Endothelial cell of umbilical vein (primary cell): ENCODE measurements at places on chromosomes 3 and 15. TPM values are rescaled to one million over a fixed set of nuclear protein-coding genes. Genes with fewer than 3 reads are reported as not detected.

DNA sequence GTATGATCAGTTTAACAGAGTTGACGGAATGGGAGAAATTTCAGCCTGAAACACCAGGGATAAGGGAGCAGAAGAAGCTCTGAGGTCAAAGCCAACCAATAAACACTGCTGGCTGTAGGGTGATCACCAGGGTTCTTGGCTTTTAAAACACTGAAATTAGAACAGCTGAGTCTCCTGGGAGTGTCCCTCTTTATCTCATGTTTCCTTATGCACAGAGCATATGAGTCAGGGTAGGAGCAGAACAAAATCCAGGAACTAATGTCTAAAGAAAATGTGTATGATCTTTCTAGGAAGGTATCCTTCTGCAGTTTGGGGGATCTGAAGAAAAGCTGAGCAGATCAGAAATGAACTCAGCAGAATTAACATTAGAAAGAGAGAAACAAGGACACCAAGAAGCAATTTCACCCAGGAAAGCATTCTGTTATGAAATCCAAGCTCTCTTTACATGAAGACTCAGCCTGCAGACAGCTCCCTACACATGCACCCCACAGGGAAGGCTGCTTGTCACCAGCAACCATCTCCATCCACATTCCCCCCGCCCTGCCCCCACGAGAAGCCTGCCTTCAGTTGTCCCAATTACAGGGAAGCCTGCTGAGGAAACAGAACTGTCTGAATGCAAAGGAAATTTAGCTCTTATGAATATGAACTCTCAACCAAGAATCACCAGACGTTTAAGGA, 469.7 kb downstream of the PDCD6IP start:
- DNase-seq, result no peak
- H3K4me3 ChIP-seq, result no peak overlapping the region
- no peaks in the 10 kb centered on the region for H3K27me3 ChIP-seq
- no peak overlapping the region for H3K27ac ChIP-seq
- no peaks in the 10 kb centered on the region for H3K4me1 ChIP-seq
- no peaks in the 10 kb centered on the region for H3K36me3 ChIP-seq

DNA sequence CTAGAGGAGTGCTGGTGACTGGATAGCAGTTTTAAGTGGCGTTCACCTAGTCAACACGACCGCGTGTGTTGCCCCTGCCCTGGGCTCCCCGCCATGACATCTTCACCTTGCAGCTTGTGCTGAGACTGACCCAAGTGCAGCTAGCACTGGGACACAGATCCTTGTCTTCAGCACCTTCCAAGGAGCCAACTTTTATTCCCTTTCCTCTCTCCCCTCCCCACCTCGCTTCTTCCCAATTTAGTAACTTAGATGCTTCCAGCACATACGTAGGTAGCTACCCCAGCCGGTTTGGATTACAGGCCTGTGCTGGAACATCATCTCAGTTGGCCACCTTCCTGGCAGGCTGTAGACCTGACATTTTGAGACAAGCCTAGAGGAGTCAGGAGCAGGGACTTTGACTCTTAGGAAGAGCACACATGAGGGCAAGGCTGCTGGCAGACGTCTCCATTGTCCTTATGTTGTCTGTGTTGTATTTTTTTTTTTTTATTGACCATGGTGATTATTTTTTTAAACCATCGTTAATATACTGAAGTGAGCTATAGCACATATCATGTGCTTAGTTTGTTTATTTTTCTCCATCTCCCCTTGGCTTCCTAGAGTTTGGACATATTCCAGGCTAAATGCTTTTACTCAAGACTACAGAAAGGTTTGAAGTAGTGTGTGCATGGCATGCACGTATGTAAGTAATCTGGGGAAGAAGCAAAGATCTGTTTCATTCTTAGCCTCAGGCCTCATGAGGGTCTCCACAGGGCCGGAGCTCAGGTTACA, 61.1 kb downstream of the AAGAB start:
- H3K27ac ChIP-seq, result no peak overlapping the region
- H3K4me3 ChIP-seq, result no peak overlapping the region
- no peak for DNase-seq
- no peaks in the 10 kb centered on the region for H3K27me3 ChIP-seq
- H3K36me3 ChIP-seq, result peaks cover 25% of the 10 kb centered on the region

- H3K36me3 ChIP-seq, result no peaks in the 10 kb centered on the region
- H3K4me1 ChIP-seq, result no peaks in the 10 kb centered on the region
- DNase-seq, result no peak
- H3K4me3 ChIP-seq, result no peak overlapping the region
Measured at GRCh38 chr15:53675832-53676231, 83.6 kb downstream of the WDR72 start.

- H3K27ac ChIP-seq, result no peak overlapping the region
- H3K36me3 ChIP-seq, result no peaks in the 10 kb centered on the region
- no peak overlapping the region for H3K4me3 ChIP-seq
- no peaks in the 10 kb centered on the region for H3K4me1 ChIP-seq
- no peaks in the 10 kb centered on the region for H3K27me3 ChIP-seq
- DNase-seq, result peak; percentile 69
Measured at GRCh38 chr15:70566047-70566835, 197.1 kb downstream of the UACA start.

Gene DGKG
- total RNA-seq, result not detected in 2 replicates

DNA sequence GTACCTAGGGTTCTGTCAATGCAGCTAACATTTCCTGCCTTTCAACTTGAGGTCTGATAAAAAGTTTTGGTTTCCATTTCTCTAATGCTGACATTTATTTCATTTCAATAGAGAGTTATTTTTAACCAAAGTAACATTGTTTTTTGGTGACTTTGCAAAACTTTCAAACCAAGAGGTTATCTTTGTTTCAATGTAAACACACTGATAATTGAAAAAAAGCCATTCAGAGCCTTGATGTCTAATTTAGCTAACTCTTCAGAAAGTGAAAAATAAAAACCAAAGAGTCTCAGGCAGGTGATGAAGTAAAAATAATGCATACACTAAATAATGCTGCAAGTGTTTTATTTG, 9.6 kb upstream of the TIPARP start:
- no peaks in the 10 kb centered on the region for H3K36me3 ChIP-seq
- H3K27ac ChIP-seq, result no peak overlapping the region
- no peaks in the 10 kb centered on the region for H3K27me3 ChIP-seq
- no peak overlapping the region for H3K4me3 ChIP-seq
- H3K4me1 ChIP-seq, result peaks cover 17% of the 10 kb centered on the region

GRCh38 chr15:101272584-101272983, 4.7 kb downstream of the SELENOS start:
- no peak overlapping the region for H3K4me3 ChIP-seq
- H3K27ac ChIP-seq, result no peak overlapping the region
- peaks cover 8% of the 10 kb centered on the region for H3K4me1 ChIP-seq

DNA sequence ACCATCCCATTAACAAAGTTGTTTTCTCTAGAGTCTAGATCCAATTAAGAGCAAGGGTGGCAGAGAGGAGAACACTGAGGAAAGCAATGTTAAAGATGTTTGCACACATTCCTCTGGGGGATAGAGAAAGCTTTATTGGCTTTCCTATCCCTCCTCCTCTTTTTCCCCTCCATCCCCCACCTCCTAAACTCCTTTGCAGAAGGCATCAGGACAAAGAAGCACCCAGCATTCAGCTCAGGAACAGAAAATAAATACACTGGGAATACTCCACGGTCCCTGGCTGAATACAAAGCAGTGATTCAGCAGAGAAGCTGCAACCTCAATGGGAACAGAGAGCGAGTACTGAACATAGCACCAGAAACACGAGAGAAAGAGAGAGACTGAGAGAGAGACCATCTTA, 21.9 kb downstream of the LSAMP start:
- H3K4me1 ChIP-seq, result no peaks in the 10 kb centered on the region
- no peak overlapping the region for H3K4me3 ChIP-seq
- no peaks in the 10 kb centered on the region for H3K27me3 ChIP-seq
- DNase-seq, result no peak

Gene CDHR4
- not detected in 2 replicates for total RNA-seq

- no peak for DNase-seq
- no peaks in the 10 kb centered on the region for H3K36me3 ChIP-seq
- H3K27me3 ChIP-seq, result peaks cover 2% of the 10 kb centered on the region
- H3K4me1 ChIP-seq, result no peaks in the 10 kb centered on the region
- no peak overlapping the region for H3K27ac ChIP-seq
Measured at GRCh38 chr15:31202953-31203352, 101.4 kb upstream of the TRPM1 start.

Gene FGF12
- 1.1 and 2.5 TPM in 2 replicates for total RNA-seq

GRCh38 chr15:94234300-94234699, 2.9 kb downstream of the MCTP2 start:
- no peak overlapping the region for H3K4me3 ChIP-seq
- H3K4me1 ChIP-seq, result no peaks in the 10 kb centered on the region
- H3K27me3 ChIP-seq, result no peaks in the 10 kb centered on the region

GRCh38 chr3:170180079-170180907, 1.2 kb downstream of the PHC3 start:
- H3K27me3 ChIP-seq, result no peaks in the 10 kb centered on the region
- peak overlapping the region; percentile 44 for H3K27ac ChIP-seq
- H3K4me1 ChIP-seq, result peaks cover 11% of the 10 kb centered on the region
- H3K4me3 ChIP-seq, result peak overlapping the region; percentile 77
- peak; percentile 60 for DNase-seq

- H3K27ac ChIP-seq, result no peak overlapping the region
- H3K4me1 ChIP-seq, result peaks cover 12% of the 10 kb centered on the region
- H3K36me3 ChIP-seq, result no peaks in the 10 kb centered on the region
- DNase-seq, result no peak
- no peak overlapping the region for H3K4me3 ChIP-seq
Measured at GRCh38 chr15:57916695-57917094, 148.8 kb downstream of the ALDH1A2 start.

Gene RFT1
- 28.8 and 29.8 TPM in 2 replicates for total RNA-seq

DNA sequence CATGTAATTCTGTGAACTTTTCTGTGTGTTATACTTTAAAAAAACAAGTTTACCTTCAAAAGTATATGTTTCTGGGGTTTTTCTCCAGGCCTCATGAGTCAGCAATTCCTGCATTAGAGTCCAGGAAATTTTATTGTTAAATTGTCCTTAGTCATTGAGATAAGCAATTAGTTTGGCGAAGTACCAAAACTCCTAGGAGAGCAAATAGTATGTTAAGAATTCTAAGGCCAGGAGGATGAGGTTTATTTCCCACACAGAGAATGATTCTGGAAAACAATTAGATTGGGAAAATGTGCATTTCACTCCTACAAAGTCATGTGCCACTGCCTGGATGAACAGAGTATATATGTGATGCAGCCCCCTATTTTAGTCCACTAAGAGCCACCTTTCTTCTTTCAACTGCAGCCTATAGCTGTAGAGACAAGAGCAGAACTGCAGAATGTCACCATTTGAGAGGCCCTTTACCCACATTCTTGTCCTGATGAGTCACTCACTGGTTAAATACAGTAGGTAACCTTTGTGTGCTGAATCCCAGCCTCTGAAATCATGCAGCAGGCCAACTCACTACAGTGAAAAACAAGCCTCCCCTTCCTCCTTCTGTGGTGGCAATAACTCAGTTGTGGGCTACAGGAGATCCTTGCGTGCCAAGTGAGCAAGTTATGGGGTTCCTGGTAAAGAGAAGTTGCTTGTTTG, 452.8 kb upstream of the THBS1 start:
- no peak overlapping the region for H3K4me3 ChIP-seq
- H3K36me3 ChIP-seq, result no peaks in the 10 kb centered on the region
- no peaks in the 10 kb centered on the region for H3K27me3 ChIP-seq

DNA sequence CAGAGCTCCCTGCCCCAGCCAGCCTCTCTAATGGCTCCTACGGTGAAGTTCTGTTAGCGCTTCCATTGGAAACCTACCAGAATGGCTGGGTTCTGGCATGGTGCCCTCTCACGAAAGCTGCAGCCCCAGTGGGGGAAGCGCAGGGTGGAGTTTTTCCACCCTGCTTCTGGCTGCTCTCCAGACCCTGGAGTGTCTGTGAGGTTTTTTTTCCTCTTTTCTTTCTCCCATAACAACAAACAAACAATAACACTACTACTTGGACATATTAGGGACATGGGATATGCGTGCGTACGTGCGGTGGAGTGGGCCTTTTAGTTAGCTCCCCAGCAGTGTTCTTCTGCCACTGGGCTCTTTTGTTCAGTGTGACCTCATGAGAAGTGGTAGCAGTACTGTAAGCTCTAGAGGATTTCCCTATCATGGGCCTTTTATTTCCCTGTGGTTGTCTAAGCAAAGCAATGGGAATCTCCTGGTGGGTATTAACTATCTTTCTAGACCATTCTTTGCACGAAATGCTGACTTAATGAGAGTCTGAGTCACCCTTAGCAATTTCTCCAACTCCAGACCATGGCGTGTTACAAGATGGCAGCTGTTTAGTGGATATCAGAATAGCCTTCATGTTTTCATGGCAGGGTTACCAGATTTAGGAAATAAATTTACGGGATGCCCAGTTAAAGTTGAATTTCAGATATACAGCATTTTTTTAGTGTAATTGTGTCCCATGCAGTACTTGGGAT, 161.9 kb downstream of the FNDC3B start:
- DNase-seq, result peak; percentile 90
- no peaks in the 10 kb centered on the region for H3K27me3 ChIP-seq
- peak overlapping the region; percentile 64 for H3K27ac ChIP-seq
- no peak overlapping the region for H3K4me3 ChIP-seq

DNA sequence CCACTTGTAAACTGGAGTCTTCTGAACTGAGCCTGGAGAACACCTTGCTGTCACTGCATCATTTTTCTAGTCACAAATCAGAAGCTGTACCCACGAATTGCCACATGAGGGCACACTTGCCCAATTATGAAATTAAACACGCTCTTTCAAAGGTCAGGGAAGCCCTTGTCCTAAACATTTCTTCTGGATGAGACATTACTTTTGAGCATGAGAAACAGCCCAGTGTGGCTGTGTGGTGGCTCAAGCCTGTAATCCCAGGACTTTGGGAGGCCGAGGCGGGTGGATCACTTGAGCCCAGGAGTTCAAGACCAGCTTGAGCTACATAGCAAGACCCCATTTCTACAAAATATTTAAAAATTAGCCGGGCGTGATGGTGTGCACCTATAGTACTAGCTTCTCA, 27.5 kb upstream of the CFAP161 start:
- H3K4me3 ChIP-seq, result no peak overlapping the region
- peak; percentile 78 for DNase-seq
- H3K27ac ChIP-seq, result no peak overlapping the region
- no peaks in the 10 kb centered on the region for H3K36me3 ChIP-seq
- peaks cover 2% of the 10 kb centered on the region for H3K27me3 ChIP-seq

Gene SLC12A1
- total RNA-seq, result not detected in 2 replicates

DNA sequence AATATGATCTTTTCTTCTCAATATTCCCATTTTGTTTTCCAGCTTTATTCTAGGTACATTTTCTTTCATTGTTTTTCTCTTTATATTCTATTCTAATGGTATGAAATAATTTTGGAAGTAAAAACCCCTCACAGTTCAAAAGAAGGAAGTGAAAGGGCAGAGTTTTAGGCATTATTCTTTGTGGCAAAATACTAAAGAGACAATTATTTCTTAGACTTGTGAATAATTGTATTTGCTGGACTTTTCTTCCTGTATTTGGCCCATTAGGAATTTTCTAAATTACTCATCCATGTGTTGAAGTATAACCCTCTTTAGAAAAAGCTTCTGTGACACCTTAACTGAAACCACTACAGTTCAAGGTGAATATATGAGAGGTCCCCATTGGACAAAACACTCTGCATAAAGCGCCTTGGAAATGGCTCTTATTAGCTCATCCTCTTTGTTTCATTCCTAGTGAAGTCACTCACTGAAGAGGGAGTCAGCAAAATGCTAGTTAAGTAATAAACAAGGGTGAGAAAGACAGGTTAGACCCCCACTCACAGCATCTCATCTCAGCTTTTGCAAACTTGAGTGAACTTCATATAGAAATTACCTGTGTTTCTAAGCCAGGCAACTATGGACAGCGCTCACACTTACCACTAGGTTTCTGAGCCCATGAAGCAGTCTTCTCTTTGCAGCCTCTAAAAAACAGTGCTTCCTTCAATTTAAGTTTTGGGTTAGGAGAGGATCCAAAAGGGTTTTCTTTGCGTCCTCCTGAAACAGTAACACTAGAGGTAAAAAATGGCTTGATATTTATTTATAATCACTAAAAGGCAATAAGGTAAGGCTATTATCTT, 327.5 kb downstream of the ARPP21 start:
- H3K27ac ChIP-seq, result no peak overlapping the region
- H3K4me1 ChIP-seq, result no peaks in the 10 kb centered on the region
- no peaks in the 10 kb centered on the region for H3K36me3 ChIP-seq
- DNase-seq, result no peak
- H3K4me3 ChIP-seq, result no peak overlapping the region

Gene IL17RB
- total RNA-seq, result not detected in 2 replicates
